ENCODE measurements at places on chromosomes 13 and 19. TPM values are rescaled to one million over a fixed set of nuclear protein-coding genes. Genes with fewer than 3 reads are reported as not detected.

DNA sequence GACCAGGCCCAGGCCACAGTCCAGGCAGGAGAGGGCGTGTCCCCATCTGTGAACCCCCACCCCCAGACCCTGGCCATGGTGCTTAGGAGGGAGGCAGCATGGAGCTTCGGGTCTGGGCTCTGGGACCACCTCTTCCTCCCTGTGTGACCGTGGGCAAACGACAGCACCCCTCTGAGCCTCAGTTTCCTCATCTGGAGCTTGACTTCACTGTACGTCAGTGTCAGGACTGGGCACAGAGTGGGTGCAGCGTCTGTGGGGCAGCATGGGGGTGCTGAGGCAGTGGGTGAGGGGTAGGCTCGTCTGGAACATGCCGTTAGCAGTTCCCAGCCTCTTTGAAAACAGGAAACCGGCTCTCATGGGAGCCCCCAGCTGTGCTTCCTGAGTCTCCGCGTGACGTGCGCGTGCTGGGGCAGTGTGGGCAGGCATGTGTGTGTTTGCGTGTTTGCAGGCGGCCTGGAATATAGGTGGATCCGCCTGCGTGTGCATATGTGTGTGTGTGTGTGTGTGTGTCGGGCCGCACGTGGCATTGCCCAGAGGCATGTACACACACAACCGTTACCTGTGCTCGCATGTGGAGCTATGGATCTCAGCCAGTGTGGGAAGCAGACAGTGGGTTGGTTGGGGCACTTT lies 15.8 kb downstream of the ARRDC2 start:
- DNase-seq = peak; percentile 49

BEST2 gene
- not detected for total RNA-seq

DNA sequence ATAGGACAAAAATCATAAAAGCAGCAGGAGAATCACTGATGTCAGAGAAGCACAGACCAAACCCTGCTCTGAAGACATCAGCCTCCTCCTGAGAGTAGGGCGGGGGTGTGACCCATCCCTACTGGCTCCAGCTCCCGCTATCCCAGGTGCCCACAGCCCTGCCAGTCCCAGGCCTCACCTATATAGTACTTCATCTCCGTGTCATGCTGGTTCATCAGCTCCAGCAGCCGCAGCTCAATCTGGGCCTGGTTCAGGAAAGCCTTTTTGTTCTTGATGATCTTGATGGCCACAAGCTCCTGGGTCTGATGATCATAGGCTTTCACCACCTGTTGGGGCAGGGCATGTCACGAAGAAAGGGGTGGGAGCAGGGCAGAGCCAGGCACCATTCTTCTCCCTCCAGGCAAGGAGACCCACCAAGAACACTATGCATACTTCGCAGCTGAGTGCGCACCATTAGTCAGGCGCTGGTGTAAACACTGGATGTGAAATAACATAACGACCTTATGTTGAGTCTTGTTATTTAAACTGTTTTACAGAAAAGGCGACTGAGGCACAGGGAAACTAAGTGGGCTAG lies 4.2 kb downstream of the DYRK1B start:
- no peak for DNase-seq

- no peak for DNase-seq
Observed at GRCh38 chr13:65155861-65156260, 2074.3 kb downstream of the PCDH9 start.

OR7A5 gene
- not detected for total RNA-seq

MTIF3 gene
- 28.2 TPM for total RNA-seq

- DNase-seq = no peak
Observed at GRCh38 chr13:89748716-89749115, 1598.8 kb upstream of the MIR17HG start.

GRCh38 chr13:33367926-33368325 lies 82.4 kb upstream of the STARD13 start:
- DNase-seq = no peak

GRCh38 chr19:17266589-17266974 lies 661 bp upstream of the BABAM1 start:
- DNase-seq = no peak

DNA sequence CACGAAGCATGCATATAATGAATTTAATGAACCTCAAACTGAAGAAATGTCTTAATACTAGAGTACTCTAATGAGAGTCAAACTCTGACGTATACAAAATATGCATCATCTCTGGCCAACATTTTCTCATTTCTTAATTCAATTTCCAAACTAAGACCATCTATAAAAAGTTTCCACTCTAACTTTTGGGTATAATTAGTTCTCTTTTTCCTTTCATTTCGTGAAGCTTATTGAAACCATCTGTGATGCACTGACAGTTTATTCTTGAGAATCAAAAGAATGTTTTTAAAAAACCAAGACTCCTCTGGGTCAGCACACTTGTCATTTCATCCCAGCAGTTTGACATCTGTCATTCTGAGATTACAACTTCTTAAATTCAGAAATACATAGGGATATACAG lies 90.0 kb downstream of the CAB39L start:
- no peak for DNase-seq

IQCN gene
- total RNA-seq = 0.42 TPM

- no peak for DNase-seq
Observed at GRCh38 chr13:65826657-65827056, 1403.5 kb downstream of the PCDH9 start.

DNA sequence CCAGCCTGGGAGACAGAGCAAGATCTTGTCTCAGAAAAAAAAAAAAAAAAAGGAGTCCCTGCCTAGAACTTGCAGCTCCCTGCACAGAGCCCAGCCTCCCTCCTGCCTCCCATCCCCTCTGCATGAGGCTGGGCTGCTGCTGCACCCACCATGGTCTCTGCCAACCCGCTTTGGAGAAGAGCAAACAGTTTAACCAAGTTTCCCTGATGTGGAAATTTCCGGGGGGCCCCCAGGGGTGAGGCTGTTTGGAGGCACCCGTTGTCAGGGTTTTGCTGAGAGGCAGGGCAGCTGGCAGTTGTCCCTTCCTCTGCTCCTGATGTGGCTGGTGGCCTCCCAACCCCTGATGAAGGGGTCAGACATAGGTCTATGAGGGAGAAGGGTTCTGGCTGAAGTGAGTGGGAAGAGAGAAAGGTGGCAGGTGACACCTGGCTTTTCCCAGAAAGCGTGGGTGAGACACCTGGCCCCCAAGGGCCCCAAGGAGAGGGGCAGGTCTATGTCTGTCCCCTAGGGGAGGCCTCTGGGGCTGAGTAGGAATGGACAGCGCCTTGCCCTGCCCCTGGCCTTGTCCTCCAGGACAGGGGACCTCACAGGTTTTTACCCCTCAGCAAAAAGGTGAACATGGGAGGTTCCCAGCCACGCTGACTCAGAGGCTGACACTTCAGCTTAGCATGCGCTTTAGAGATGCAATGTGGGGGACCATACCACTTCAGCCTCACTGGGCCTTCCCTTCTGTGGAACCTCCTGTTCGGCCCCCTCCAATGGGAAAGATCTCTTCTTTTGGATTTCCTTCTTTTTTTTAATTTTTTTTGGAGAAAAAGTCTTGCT lies 5.5 kb downstream of the LRP3 start:
- no peak for DNase-seq

DNA sequence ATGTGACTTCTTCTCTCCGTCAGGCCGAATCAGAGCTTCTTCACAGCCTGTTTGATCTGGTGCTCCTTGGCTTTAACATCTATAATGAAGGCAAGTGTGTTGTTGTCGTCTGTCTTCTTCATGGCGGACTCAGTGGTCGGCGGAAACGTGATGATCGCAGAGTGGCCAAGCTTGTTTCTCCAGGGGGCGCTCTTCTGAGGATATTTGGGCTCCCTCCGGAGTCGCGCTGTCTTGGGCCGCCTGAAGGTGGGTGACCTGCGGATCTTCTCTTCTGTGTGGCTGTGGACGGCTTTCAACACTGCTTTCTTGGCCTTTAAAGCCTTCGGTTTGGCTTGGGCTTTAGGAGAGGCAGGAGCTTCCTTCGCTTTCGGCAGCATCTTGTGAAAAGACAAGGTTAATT lies 9.8 kb downstream of the TPRX1 start:
- DNase-seq = no peak

DNA sequence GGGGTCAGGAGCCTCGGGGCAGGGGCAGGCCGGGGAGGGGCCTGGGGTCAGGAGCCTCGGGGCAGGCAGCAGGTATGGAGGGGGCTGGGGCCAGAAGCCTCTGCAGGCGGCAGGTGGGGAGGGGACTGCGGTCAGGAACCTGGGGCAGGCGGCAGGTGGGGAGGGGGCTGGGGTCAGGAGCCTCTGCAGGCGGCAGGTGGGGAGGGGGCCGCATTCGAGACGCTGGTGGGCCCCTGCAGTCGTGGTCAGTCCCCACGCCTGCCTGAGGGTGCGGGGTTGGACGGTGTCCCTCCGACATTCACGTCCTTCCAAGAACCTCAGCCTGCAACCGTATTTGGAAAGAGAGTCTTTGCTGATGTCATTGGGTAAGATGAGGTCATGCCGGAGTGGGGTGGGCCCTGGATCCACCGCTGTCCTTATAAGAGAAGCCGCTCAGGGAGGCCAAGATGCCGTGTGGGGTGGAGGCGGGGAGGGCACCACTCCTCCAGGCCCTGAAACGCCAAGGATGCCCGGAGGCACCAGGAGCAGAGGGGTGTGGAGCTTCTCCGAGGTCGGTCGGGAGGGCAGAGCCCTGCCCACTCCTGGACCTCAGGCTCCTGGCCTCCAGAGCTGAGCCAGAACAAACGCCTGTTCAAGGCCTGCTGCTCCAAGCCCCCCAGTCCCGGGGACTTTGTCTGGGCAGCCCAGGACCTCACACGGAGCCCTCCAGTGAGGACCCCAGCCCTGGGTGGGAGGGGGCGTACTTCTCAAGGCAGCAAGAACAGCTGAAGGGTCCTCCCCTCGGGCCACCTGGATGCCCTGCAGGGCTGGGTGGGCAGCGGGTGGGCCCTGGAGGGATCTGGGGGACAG lies 30.1 kb downstream of the PIP5K1C start:
- DNase-seq = no peak
